ENCODE measurements at places on chromosomes 16 and 17.

DNA sequence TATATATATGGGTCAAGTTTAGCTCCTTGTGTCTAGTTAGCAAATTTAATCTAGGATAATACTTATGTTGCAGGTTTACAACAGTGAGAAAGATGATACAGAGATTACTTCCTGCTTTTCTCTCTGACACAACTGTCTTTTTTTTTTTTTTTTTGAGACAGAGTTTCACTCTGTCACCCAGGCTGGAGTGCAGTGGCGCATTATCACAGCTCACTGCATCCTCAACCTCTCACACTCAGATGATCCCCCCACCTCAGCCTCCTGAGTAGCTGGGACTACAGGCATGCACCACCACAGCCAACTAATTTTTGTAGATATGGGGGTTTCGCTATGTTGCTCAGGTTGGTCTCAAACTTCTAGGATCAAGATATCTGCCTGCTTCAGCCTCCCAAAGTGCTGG lies 706.9 kb upstream of the SOX9 start:
- no peak for DNase-seq

DNA sequence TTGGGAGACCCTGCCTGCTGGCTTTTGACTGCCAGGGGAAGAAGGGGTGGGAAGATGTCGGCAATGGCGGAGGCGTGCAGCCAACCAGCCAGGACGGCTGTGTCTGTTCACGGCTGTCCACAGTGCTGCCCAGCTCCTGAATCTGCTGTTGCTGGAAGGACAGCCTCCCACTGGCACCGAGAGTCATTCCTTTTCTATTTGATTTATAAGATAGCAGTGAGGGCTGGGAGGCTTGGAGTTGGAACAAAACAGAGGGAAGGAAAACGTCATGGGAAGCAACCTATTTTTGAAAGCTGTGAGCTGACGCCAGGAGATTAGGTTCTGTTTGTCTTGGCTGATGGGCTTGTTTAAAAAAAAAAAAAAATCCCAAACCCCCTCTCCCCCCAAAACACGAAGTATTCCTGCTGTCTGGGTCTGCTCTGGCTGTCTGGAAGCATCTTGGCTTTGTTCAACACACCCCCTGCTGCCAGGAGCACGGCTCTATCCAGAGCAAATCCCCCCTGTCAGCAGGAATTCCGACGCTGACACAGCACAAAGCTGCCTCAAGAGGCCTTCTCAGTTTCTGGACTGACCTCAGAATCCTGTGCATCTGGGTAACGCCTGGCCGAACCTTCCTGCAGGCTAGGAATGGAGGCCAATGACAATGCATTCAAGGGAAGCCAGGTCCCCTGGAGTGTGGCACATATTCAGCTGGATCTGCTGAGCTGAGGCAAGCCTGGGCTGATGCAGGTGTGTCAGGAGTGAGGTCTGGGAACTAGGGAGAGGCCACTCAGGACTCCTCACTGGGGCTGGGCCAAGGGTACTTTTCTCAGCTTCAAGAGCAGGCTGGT lies 41.0 kb upstream of the SREBF1 start:
- DNase-seq: no peak

DNA sequence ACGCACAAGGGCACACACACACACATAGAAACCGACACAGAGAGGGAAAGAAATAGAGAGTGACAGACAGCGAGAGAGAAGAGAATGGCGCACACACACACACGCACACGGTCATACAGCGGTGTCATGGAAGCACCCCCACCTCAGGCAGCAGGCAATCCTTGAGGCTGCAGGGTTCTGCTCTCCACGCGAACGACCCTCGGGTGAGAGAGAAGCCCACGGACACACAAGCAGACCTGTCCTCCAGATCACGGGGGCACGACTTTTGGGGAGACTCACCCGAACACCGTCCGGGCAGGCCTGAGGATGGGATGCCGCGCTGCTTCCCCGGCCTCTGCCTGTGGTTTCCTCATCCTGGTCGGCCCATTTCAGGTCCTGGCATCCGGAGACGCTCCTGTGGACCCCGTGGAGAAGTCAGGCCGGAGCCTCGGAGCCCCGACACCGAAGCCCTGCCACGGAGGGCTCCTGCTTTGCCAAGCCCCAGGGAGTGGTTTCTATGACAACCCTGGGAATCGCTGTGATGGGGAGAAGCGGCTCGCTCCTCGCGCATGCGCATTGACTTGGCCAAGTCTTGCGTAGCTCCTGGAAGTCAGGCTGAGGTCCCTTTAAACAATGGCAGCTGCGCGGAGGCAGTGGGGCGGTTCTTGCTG lies 118.2 kb upstream of the KCNJ18 start:
- DNase-seq: no peak

GRCh38 chr16:27401768-27402568 lies at the start of gene IL21R:
IL21R (plus strand) TSS chr16:27402174; CDS start chr16:27430072, 27,898 bp downstream.
- no peak for DNase-seq
